A549 treated with Mapracorat at 1 μM for 4 hours (cell line): ENCODE measurements at places on chromosomes 16 and 17. TPM values are rescaled to one million over a fixed set of nuclear protein-coding genes. Genes with fewer than 3 reads are reported as not detected.

IRX5 gene
- total RNA-seq: 1.6 to 2.3 TPM (median 2.0 TPM) in 5 replicates

EIF4A3 gene
- total RNA-seq: 188 to 214 TPM (median 210 TPM) in 5 replicates

HOXB8 gene
- 6.2 to 8.3 TPM (median 7.0 TPM) in 5 replicates for total RNA-seq

TBX2 gene
- total RNA-seq: 3.7 to 6.9 TPM (median 6.5 TPM) in 5 replicates

FXR2 gene
- total RNA-seq: 51.9 to 59.1 TPM (median 57.7 TPM) in 5 replicates
